Stimulated activated CD4-positive, alpha-beta T cell treated with anti-CD3 and anti-CD28 coated beads, Interleukin-1b, Interleukin-23, amount 100 ng/mL, for 48 hours (primary cell): ENCODE measurements at places on chromosomes 2 and 18.

DNA sequence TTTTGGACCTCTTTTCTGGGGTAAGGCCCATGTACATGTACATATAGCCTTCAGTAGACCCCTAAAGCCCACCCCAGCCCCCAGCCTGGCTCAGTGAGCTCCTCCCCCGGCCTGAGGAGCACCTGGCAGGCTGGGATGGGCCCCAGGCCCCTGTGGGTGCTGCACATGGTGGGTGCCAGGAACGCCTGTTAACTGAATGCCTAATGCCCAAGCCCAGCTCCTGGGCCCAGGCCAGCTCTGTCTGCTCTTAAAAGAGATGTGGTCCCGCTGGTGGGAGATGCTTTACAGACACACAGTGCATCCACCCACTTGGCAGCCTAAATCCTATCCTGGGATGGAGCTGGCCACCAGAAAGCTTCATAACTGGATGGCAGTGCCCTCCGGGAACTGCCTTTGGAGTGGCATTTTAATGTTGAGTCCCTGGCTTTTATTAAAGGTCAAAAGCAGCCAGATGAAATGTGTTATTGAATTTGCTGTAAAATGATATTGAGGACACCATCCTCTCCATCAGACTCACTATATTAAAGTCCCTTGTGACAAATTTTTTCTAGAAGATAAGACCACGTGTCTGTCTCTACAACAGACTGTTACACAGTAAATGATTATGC is 7.7 kb upstream of the OXER1 start:
- no peak for DNase-seq

DNA sequence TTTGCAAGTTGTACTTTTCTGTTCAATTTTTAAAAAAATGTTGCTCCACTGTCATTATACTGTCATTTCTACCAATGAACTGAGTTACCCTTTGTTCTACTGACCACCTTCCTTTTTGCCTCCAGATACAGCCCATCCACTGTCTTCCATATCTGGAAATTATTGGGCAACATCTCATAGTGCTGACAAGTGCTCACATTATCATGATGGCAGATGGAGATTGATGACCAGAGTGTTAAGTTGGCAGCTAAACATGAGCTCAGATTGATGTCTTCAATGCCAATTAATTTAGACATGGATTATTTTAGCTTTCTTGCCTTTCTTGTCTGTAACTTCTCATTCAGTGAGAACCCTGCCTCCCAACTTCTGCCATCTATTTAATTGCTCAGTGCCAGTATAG is 76.6 kb downstream of the KIAA1328 start:
- DNase-seq = no peak

DNA sequence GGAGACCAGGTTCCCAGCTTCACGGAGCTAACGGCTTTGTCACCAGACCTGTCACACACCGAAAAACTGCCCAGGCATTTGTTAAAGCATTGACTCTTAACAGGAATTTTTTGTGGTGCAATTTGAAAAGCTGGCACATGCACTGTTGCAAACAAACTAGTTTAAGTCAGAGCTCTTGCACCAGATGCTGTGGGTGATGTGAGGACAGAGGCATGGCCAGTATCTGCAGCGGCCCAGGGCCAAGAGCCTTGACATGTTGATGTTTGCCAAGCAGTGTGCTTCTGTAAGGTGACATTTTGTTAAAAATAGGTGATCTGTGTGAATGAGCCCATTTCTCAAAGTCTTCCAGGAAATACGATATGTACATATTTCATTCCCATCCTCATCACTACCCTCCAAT is 142.5 kb downstream of the MTCL1 start:
- DNase-seq = no peak

DNA sequence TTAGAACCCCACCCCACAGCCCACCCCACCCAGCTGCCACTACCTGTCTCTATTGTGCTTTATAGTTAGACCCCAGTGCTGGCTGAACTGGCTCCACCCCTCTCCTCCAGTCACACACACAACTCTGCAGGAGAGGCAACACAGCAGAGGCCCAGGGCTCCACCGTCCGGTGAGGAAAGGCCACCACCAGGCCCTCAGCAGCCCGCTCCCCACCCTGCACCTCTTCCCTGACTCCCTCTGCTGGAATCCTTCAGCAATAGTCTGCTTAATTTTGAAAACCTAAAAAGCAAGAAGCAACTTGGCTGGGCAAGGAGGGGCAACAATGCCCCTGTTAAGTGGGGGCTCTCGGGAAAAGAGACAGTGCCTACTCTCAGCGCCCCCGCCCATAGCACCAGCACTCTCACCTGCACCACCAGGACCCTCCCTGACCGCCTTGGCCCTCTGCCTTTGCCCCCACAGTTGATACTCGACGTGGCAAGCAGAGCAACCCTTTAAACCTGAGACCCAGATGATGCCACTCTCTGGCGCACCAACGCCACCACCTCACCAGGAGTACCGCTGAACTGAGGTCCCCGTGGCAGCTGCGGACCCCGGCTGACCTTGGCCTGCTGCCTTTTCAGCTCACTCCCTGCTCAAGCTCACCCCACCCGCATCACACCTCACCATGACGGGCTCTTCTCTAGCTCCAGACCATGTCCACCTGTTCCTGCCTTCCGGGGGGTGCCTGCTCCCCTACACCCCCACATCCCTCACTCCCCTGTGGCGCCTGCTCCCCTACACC is 45.7 kb downstream of the NDUFA10 start:
- no peak for DNase-seq

GRCh38 chr2:147181351-147182029 is 663.3 kb upstream of the ACVR2A start:
- DNase-seq = no peak

DNA sequence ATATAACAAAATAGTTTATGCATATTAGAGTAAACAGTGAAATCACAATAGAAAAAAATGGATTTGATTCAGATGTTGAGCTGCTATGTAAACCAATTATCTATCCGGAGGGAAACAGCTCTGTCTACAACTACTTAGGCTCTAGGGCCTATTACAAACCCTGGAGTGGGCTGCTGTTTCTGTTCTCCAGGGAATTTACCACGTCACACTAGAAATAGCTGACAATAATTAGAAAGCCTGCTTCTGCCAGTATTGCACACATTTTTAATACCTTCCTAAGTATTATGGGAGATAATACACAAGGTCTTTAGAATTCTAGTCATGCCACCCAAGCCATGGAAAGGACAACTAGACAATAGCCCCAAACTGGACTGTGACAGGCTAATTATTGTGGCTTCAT is 411.1 kb downstream of the FIGN start:
- DNase-seq = no peak

DNA sequence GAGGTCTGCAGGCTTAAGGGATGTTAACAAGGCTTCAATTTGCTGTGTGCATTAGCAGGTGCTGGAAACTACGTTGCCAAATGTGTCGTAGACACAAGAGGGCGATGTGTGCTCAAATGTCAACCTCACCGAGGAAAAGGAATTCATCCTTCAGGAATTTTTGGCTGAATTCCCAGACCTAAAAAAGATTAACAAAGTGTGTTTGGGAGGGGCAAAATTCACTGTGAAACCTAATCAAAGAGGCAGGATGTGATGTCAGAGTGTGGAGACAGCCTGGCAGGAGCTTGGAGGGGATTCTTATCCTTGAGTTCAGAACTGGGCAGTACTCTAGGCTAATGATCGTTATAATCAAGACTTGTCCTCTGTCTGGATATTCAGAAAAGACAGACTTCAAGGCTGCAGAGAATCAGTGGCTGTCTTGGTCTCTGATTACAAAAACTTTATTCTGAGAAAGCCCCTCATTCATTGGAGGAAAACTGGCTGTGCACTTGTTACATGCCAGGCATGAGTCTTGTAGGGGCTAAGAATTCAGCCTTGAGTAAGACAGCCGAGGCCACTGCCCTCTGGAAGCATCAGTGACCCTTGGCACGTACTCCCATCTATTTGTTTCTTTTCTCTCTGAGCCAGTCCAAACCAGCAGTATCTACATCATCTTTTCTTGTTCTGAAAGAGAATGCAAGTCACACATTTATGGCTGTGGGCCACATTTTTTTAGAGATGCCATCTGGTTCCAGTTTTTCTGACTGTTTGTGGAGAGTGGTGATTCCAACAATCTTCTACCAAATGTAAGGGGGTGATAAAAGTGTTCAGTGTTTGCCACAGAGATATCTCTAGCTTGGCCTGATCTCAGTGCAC is 18.7 kb upstream of the SCYGR1 start:
- DNase-seq = no peak

DNA sequence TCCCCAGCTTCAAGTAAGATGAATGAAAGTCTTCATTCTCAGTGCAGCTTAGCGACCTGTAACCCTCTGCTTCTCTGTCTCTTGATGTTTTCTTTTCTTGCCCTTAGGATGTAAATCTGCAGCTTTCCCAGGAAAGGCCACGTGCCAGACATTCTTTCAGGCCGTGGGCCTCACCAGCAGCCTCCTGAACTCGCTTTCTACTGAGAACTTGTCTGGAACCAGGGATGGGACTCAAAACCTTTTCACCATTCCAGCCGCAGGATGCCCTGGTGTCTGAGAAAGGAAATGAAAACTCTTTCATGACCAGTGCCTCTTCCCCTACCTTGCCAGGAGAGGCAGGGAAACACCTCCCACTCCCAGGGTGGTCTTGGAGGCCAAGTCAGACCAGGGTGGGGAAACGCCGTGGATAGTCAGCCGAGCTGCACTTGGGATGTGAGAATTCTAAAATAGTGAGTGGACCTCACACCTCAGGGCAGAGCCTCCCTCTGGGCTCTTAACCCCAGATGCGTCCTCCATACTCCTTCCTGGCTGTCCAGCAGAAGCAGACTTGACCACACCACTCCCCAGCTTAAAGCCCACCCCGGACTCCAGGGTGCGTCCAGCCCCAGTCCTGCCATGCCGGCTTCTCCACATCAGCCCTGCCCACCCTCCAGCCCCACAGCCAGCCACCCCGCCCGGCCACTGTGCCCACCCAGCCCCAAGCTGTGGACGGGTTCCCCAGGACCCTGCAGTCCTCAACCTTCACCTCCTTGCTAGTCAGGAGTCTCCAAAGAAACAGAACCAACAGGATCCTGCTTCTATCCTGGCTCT is 115.5 kb downstream of the TWIST2 start:
- DNase-seq = no peak

GRCh38 chr2:86622519-86623042 is 1.1 kb downstream of the RNF103 start:
- DNase-seq = peak; percentile 13
